SK-N-DZ (cell line): ENCODE measurements at places on chromosomes 11 and 22.

- DNase-seq, result no peak
Observed at GRCh38 chr11:22559416-22559815, 66.2 kb downstream of the FANCF start.

GRCh38 chr11:115498354-115498753, 5.9 kb downstream of the CADM1 start:
- DNase-seq, result no peak

DNA sequence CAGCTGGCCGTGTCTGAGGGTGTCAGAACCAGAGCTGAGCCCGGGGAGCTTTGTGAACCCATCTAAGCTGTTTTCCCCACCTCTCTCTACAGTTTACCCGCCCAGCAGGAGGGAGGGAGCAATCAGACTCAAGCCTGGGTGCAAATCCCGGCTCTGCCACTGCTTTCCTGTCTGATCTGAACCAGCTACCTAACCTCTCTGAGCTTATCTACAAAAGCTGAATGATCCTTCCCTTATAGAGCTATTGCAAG, 252 bp downstream of the APOL2 start:
- DNase-seq, result no peak

- DNase-seq, result no peak
Observed at GRCh38 chr11:117391181-117391580, 63.5 kb downstream of the CEP164 start.

DNA sequence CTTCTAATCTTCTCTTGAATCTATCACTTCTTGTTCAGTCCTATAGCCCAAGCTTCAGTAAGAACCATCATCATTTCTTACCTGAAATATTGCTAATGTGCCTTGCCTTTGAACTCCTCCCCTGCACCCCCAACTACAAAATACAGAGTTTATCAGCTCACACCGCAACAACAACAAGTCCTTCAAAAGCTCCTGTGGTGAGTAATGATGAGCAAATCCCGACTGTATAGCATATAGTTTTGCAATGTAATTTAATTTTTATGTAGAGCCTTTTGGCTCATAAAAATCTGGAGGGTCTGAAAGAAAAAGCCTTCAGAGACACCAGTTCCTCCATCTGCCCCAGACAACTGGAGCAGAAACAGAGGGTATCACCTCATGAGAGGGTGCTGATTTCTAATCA, 124.7 kb downstream of the ARHGAP32 start:
- DNase-seq, result no peak

- peak; percentile 62 for DNase-seq
Observed at GRCh38 chr11:107928767-107929507, 689 bp downstream of the RAB39A start.

DNA sequence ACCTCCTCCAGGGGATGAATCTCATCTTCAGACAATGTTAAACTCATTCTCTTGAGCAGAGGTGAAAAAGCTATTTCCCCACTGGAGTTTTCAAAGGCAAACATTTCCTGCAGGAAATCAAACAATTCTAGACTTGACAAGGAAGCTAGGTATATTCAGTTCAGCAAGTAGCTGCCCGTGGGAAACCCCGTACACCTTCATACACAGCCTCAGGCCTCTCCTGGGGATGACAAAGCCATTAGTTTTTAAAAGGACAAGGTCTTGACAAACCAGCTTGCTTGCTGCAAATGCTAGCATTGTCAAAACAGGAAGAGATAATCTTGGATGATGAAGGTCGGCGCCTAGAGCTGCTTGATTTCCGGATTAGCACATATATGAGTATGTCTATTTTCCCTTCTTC, 1630.8 kb upstream of the TENM4 start:
- no peak for DNase-seq

DNA sequence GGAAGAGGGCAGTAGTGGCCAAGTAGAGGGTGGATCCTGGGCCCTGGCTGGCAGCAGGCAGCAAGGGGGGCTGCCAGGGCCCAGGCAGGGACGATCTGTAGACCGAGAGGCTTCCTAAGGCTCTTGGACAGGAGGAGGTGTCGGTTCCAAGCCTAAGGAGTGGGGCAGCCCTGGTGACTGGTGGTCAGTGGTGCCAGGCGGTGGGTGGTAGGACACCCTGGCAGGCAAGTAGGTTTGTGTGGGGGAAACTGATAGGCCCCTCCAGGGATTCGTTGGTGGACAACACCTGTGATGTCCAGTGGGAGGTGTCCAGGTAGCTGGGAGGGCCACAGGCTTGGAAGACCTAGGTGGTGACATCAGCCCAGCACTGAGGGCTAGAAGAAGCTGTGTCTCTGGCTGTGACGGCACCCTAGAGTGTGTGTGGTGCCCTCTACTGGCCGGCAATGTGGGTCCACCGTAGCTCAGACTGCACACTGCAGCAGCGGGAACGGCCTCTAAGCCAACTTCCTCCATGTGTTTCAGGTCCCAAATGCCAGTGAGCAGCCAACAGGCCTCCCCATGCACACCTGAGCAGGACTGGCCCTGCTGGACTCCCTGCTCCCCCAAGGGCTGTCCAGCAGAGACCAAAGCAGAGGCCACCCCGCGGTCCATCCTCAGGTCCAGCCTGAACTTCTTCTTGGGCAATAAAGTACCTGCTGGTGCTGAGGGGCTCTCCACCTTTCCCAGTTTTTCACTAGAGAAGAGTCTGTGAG, 9.4 kb upstream of the SAMM50 start:
- DNase-seq, result peak; percentile 50

GRCh38 chr22:45552580-45553350, 50.1 kb downstream of the FBLN1 start:
- no peak for DNase-seq
